MM.1S (cell line): ENCODE measurements at places on chromosomes 2 and 18.

- no peak overlapping the region for H3K27ac ChIP-seq
- DNase-seq, result no peak
- no peaks in the 10 kb centered on the region for H3K36me3 ChIP-seq
- H3K4me3 ChIP-seq, result no peak overlapping the region
Measured at GRCh38 chr18:11175266-11175979, 26.1 kb upstream of the PIEZO2 start.

DNA sequence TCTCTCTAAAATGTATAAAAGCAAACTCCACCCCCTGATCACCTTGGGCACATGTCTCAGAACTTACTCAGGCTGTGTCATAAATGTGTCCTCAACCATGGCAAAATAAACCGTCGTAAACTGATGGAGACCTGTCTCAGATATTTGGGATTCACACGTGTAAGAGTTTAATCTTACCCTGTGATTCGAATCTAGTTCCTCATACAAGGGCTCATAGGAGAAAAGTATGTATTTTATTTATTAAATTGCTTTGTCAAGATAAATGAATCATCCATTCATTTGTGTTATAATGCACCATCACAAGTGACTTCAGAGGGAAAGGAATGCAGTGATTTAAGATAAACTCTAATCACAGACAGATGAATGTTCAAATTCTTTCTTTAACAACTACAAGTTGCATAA lies 712.5 kb upstream of the LRATD1 start:
- H3K4me1 ChIP-seq, result no peaks in the 10 kb centered on the region
- H3K36me3 ChIP-seq, result no peaks in the 10 kb centered on the region
- DNase-seq, result no peak

DNA sequence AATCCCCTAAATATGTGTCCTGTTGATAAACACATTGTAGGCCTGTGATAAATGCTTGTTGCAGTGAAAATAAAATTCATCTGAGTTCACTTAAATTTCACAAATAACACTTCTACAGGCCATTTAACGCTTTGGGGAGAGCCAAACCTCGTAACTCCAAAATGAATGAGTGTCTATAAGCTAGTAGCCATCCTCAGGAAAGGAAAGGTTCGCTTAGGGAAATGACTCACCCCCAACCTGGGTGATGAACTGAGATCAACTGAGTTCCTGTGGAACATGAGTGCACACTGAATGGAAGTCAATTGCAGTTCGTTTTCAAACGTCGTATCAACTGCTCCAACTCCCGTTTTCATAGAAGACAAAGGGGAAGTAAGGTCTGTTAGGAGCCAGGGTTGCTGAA lies 527.6 kb upstream of the ID2 start:
- no peak overlapping the region for H3K4me3 ChIP-seq
- no peaks in the 10 kb centered on the region for H3K36me3 ChIP-seq
- H3K27ac ChIP-seq, result no peak overlapping the region

DNA sequence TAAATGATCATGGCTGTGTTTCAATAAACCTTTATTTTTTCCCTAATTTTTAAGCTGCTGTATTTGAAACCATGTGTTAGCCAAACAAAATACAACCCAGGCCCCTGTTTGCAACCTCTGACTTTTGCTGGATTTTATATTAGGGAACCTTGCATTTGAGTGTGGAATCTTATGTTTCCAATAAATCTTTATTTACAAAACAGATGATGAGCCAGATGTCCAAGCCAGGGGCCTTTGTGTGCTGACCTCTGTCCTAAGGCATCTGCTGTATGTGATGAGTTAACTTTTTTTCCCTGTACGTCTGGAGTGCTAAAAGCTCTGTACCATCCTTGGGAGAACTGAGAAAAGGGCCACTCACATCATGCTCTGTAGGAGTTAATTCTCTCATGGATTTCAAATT lies 162.9 kb downstream of the TRIB2 start:
- DNase-seq, result no peak
- H3K36me3 ChIP-seq, result no peaks in the 10 kb centered on the region
- H3K4me3 ChIP-seq, result no peak overlapping the region
- H3K4me1 ChIP-seq, result no peaks in the 10 kb centered on the region
- no peaks in the 10 kb centered on the region for H3K27me3 ChIP-seq

DNA sequence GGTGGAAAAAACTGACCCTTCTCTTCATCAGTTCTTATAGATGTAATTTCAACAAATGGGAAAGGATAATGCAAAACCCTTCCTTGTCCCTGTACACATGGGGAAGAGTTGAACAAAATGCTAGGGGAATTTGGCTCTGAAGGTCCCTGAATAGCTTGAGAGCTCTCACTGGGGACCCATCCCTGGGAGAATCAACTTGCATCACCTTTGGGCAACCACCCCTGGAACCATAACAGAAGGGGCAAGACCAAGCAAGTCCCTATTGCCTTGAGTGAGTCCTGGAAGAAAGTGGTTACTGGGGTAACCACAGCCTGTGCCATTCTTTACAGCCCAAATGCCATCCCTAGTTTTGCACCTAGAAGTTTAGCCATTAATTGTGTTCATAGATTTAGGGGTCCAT lies 52.2 kb upstream of the B3GNT2 start:
- no peaks in the 10 kb centered on the region for H3K36me3 ChIP-seq
- H3K27me3 ChIP-seq, result no peaks in the 10 kb centered on the region
- peaks cover 14% of the 10 kb centered on the region for H3K4me1 ChIP-seq

GRCh38 chr2:197460649-197461048 lies 7.3 kb downstream of the COQ10B start:
- no peak overlapping the region for H3K4me3 ChIP-seq
- no peaks in the 10 kb centered on the region for H3K27me3 ChIP-seq
- H3K27ac ChIP-seq, result no peak overlapping the region
- peaks cover 3% of the 10 kb centered on the region; the same call in 1 of the 2 replicates for H3K36me3 ChIP-seq
- H3K4me1 ChIP-seq, result no peaks in the 10 kb centered on the region

GRCh38 chr2:14654835-14655282 lies 22.3 kb downstream of the LRATD1 start:
- no peaks in the 10 kb centered on the region for H3K27me3 ChIP-seq
- no peak for DNase-seq
- no peaks in the 10 kb centered on the region for H3K36me3 ChIP-seq
- no peak overlapping the region for H3K4me3 ChIP-seq
- H3K27ac ChIP-seq, result no peak overlapping the region

GRCh38 chr2:238939074-238939473 lies 91.2 kb downstream of the TWIST2 start:
- H3K36me3 ChIP-seq, result no peaks in the 10 kb centered on the region
- H3K4me1 ChIP-seq, result no peaks in the 10 kb centered on the region
- no peak overlapping the region for H3K27ac ChIP-seq
- H3K4me3 ChIP-seq, result no peak overlapping the region

- no peak overlapping the region for H3K4me3 ChIP-seq
- no peaks in the 10 kb centered on the region for H3K27me3 ChIP-seq
- H3K4me1 ChIP-seq, result 0 out of 2 replicates have a peak, but pooled peaks cover 8% of the 10 kb centered on the region
- no peaks in the 10 kb centered on the region for H3K36me3 ChIP-seq
- no peak for DNase-seq
Measured at GRCh38 chr2:8004250-8004681, 677.6 kb upstream of the ID2 start.

GRCh38 chr18:3260995-3261372 lies 949 bp upstream of the MYL12B start:
- no peaks in the 10 kb centered on the region for H3K27me3 ChIP-seq
- DNase-seq, result no peak
- H3K4me1 ChIP-seq, result peaks cover 29% of the 10 kb centered on the region
- H3K4me3 ChIP-seq, result peak overlapping the region; percentile 92
- peak overlapping the region; percentile 68; the same call in 1 of the 2 replicates for H3K27ac ChIP-seq

- H3K4me1 ChIP-seq, result peaks cover 22% of the 10 kb centered on the region
- H3K27me3 ChIP-seq, result no peaks in the 10 kb centered on the region
- H3K27ac ChIP-seq, result no peak overlapping the region
- H3K4me3 ChIP-seq, result no peak overlapping the region
Measured at GRCh38 chr18:75113455-75113854, 95.5 kb downstream of the PTGR3 start.

- no peak for DNase-seq
- H3K27me3 ChIP-seq, result no peaks in the 10 kb centered on the region
- no peaks in the 10 kb centered on the region for H3K4me1 ChIP-seq
Measured at GRCh38 chr2:20076757-20077156, 25.3 kb upstream of the LAPTM4A start.

DNA sequence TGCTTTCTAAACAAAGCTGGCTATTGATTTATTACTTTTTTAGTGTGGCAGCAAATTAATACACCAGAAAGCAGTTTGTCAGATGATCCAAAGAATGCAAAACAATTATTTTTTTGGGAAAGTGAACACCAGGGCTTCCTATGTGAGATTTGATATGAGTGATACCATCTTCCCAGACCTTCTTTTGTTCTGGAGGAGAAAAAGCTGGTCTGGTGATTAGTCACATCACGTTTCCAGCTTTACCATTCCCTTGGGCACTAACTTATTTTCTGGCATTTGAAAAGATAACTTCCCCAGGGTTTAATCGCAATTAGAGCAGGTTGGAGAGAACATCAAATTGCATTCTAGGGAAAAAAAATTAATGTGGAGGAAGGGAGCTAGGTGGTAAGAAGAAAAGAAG lies 182.9 kb upstream of the TANK start:
- H3K4me3 ChIP-seq, result no peak overlapping the region
- H3K27ac ChIP-seq, result no peak overlapping the region
- no peak for DNase-seq
- no peaks in the 10 kb centered on the region for H3K4me1 ChIP-seq

DNA sequence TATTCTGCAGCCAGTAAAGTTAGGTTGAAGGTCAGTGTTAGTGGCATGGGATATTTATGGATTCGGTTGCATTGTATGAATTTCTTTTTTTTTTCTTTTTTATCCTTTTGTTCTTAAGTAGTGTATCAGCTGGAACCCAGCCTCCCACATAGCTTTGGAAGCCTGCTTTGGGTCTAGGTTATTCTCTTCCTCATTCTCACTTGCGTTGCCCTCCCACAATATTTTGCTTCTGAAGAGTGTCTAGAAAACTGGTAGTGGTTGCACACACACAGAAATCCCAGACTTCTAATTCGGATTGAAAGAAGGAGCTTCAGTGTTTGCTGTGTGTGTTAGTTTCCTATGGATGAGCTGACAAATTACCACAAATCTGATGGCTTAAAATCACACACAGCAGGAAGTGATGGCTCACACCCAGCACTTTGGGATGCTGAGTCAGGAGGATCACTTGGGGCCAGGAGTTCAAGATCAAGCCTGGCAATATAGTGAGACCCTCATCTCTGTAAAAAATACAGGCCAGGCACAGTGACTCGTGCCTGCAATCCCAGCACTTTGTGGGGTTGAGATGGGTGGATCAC lies 104.8 kb downstream of the ARL4C start:
- no peaks in the 10 kb centered on the region for H3K36me3 ChIP-seq
- no peaks in the 10 kb centered on the region for H3K4me1 ChIP-seq
- no peak for DNase-seq

- no peaks in the 10 kb centered on the region for H3K27me3 ChIP-seq
- H3K27ac ChIP-seq, result peak overlapping the region; percentile 35; the same call in 1 of the 2 replicates
- peaks cover 6% of the 10 kb centered on the region for H3K4me1 ChIP-seq
Measured at GRCh38 chr18:68417166-68417799, 297.6 kb downstream of the TMX3 start.

GRCh38 chr2:236823041-236823629 lies 253.5 kb downstream of the ACKR3 start:
- no peak for DNase-seq
- H3K4me1 ChIP-seq, result no peaks in the 10 kb centered on the region
- no peaks in the 10 kb centered on the region for H3K36me3 ChIP-seq
- no peak overlapping the region for H3K27ac ChIP-seq
- H3K27me3 ChIP-seq, result no peaks in the 10 kb centered on the region

- H3K27me3 ChIP-seq, result no peaks in the 10 kb centered on the region
- no peaks in the 10 kb centered on the region for H3K36me3 ChIP-seq
- DNase-seq, result no peak
- H3K4me1 ChIP-seq, result no peaks in the 10 kb centered on the region
- no peak overlapping the region for H3K4me3 ChIP-seq
Measured at GRCh38 chr2:134910763-134911399, 7.7 kb upstream of the CCNT2 start.

GRCh38 chr2:236849508-236849907 lies 236.2 kb upstream of the COPS8 start:
- DNase-seq, result no peak
- no peaks in the 10 kb centered on the region for H3K4me1 ChIP-seq
- no peaks in the 10 kb centered on the region for H3K27me3 ChIP-seq
- H3K4me3 ChIP-seq, result no peak overlapping the region
- no peaks in the 10 kb centered on the region for H3K36me3 ChIP-seq

- H3K4me1 ChIP-seq, result no peaks in the 10 kb centered on the region
- no peak for DNase-seq
- H3K27me3 ChIP-seq, result no peaks in the 10 kb centered on the region
- H3K27ac ChIP-seq, result no peak overlapping the region
Measured at GRCh38 chr18:77608807-77609206, 359.2 kb downstream of the GALR1 start.

- H3K27me3 ChIP-seq, result no peaks in the 10 kb centered on the region; the same call in 1 of the 2 replicates
- H3K27ac ChIP-seq, result no peak overlapping the region
- H3K36me3 ChIP-seq, result no peaks in the 10 kb centered on the region
Measured at GRCh38 chr2:106577255-106577651, 90.1 kb downstream of the CD8B2 start.

DNA sequence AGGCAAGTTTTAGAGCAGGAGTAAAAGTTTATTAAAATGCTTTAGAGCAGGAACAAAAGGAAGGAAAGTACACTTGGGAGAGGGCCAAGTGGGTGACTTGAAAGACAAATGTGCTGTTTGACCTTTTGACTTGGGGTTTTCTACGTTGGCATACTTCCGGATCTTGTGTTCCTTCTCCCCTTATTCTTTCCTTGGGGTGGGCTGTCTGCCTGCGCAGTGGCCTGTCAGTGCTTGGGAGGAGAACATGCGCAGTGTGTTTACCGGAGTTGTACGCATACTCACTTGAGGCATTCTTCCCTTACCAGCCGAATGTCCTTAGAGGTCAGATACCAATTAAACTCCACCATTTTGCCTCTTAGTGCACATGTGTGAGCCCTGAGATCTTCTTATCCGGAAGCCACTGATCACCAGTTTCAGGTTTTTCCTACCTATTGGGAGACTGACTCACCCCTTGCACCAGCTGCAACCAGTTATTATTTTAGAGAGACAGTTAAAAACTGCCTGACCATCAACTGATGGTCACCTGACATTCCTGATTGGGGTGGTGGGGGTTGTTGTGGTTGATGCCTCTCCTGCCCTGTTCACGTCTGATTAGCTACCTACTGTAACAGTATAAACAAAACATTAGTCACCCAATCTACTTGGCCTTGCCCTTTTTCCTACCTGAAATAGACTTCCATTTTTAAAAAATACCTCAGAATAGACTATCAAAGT lies 67.5 kb downstream of the NYAP2 start:
- no peak overlapping the region for H3K4me3 ChIP-seq
- no peaks in the 10 kb centered on the region for H3K27me3 ChIP-seq
- peaks cover 11% of the 10 kb centered on the region for H3K4me1 ChIP-seq
- H3K36me3 ChIP-seq, result no peaks in the 10 kb centered on the region
- no peak overlapping the region for H3K27ac ChIP-seq
- DNase-seq, result no peak
